ENCODE measurements at places on chromosomes 11 and 22.
A peak's percentile ranks its signal among the peaks of the same experiment; 100 is the strongest.

DNA sequence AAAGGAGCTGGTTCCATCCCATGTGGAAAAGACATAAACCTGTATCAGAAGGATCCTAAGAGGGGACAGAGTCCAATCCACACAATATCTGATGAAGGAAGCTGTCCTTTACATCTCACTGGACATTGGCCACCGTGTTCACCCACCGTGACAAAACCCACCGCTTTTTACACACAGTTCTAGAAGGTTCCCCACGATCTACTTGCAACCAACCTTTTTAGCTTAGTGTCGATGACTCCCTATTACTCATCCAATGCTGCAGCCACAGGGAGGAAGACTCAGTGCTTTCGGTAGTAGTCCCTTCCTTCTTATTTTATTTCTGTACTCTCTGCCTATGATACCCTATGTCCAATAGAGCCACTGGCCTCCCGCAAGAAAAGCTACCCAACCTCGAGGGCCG lies 65.4 kb downstream of the MAPK1 start:
- DNase-seq, result no peak

- DNase-seq, result no peak
Observed at GRCh38 chr11:112786196-112786595, 175.0 kb upstream of the NCAM1 start.

GRCh38 chr11:17991783-17992433 lies 20.9 kb downstream of the SERGEF start:
- DNase-seq, result peak; percentile 68

DNA sequence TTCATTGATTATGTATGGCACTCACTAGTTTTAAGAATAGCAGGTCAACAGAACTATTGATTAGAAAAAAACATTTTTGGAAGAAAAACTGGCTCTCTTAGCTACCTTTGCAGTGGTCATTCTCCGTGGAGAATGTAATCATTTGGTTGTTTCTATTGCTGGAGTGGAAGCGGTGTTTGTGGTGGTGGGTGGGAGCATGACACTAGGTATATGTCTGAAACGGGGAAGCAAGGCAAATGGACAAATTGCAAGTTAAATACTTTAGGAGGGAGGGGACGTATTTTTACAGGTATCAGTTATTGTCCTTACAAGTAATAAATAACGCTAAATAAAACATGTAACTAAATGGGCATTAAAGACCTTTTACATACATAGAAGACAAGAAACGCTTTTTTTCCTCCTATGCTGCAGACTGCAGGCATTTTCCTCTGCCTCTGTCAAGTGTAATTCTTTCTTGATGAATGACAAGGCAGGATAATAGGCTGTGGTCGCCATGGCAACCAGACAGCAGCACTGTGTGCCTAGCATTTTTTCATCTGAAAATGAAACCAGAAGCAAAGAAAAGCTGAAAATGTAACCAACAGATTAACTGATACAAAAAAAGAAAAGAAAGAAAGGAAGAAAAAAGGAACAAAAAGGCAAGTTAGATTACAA lies 46.2 kb downstream of the BLID start:
- no peak for DNase-seq

DNA sequence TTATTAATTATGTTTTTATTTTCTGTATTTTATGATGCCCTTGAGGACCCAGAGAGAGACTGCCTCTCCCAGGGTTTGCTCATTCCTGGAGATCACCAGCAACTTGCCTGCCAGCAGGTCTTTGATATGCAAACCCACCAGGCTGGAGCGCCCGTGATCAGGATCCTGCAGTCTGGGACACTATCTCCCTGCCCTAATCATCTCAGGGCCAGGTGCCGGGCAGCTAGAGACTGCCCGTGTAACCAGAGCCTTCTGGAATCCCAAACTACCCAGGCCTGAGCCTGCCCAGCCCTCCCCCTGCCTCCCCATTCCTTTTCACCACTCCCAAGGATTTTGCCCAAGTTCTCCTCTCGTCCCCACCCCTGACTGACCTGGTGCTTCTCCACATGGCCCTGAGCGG lies 52.2 kb upstream of the B3GAT1 start:
- DNase-seq, result no peak

GRCh38 chr22:38284042-38284402 lies 11.2 kb upstream of the TMEM184B start:
- no peak for DNase-seq

DNA sequence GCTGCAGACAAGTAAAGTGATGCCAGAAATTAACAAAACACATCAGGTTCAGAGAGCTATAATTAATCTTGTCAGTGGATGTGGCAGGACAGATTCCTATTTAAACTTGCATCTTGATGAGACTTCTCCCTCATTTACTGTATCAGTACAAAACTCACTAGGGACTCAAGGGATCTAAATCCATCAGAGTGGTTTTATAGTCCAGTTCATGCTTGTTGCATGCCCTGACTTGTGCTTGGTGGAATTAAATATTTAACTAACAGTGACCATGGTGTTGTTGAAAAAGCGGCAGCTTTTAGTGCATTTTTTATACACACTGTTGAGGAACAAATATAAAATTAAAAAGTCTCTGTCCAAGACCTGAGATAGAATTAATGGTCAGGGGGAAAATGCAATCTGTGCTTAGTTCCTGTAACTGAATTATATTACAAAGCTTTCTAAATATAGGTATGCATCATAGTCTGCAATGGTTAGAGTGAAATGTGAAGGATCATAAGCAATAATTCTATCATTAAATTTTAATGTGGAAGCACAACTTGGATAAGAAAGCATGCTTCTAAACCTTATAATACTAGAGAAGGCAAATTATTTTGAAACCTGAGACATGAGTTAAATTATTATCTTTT lies 1475.5 kb upstream of the TENM4 start:
- no peak for DNase-seq

DNA sequence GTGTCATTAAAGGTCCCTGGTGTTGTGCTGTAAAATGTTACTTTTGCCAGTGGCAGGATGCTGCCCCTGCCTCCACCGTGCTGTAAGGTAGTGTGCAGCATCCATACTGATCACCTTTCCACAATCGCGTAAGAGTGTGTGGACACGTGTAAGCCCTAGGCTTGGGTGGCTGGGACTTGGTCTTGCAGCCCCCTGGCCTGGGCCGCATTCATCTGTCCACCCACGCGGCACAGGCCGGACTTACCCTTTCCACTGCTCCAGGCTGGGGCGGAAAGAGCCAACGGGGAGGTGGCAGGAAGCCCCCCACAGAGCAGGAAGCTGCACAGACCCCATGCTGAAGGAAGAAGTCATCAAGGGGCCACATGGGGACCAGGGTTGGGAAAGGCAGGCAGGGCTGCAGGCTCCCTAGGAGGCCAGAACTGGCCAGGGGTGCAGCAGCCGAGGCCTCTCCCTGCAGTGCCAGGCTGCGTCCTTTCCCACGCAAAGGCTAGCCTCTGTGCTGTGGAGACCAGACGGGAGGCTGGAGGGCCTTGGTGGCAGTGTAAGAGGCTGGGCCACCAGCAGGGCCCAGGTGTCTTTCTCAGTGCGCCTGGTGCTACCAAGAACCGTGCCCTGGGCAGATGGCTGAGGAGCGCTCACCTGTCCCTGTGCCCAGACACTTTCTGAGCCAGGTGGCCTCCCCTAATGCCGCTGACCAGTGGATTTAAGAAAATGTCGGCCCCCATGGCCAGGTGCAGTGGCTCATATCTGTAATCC lies 11.7 kb upstream of the TMEM191C start:
- no peak for DNase-seq

DNA sequence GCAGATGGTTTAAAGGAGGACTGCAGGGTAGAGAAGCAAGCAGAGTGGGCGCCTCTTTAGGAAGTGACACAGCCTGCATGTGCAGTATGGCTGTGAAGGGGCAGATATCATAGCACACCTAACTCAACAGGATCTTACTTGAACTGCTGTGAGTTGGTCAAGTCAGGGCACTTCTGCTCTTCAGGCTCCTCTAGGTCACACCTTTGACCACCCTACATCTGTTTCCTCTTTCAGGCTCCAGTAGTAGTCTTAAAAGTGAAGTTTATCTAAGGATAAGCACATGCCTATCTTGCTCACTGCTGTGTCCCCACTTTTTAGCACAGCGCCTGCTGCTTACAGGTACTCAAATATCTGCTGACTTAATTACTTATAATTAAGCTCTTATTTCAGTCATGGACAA lies 6.5 kb downstream of the MRPL16 start:
- DNase-seq, result no peak

DNA sequence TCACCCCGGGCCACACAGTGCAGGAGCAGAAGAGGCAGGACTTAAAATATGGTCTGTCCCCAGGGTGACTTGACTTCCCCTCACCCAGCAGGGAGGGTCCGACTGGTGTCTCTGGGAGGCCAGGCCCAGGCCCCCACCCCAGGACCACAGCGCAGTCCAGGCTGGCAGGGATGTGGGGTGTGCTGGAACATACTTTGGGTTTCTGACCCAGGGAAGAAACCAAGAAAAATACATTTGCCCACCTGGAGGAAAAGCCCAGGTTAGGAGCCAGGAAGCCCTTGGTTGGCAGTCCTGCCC lies 5.2 kb downstream of the C1QTNF6 start:
- no peak for DNase-seq

DNA sequence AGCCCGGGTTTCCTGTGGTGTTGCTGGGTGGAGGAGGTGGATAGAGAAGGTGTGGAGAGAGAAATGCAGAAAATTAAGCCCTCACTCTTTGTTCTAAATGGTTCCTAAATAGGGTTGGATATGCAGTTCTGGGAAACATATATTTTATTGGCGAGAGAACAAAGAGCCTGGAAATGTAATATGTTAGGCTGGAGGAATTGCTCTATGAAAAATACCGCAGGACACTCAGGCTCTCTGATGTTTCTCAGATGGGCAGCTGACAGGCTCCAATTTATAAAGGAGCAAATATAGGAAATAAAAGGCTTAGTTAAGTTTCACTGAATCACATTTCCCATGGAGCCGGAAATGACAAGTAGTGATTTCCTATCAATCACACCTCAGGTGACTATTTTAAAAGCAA lies 428.0 kb downstream of the TMEM135 start:
- DNase-seq, result no peak

DNA sequence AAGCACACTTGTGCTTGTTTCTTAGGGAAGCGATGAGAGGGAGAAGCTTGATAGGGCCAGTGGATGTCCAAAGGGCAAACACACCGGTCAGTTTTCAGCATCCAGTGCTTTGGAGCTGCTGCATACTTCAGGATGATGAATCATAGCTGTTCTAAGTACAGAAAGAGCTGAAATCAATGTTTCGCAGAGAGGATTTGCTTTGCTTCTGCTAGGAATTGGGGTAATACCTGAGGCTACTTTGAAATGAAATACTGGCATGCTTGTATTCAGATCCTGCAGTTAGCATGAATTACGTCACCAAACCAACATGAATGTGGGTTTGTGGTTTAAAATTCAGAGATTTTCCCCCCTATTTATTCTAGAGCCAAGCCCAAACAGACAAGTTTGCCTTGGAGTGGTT lies 41.7 kb upstream of the SC5D start:
- DNase-seq, result no peak

- no peak for DNase-seq
Observed at GRCh38 chr11:42462558-42463310, 849.1 kb upstream of the API5 start.

DNA sequence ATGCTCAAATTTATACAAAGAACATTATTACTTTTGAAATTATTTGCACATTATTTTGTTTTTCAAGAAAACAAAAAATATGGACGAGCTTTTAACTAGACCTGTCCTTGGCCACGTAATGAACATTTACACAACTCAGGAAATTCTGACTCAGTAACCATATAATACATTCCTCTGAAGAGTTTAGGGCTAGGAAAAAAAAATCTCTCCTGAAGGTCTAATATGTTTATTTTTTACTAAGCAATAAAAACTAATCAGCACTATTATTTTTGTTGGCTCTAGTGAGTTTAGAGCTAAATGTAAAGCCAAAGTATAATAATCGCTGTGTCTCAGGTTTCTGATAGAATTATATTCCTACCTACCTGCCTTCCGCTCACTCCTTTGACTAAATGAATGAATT lies 187.5 kb downstream of the SWAP70 start:
- DNase-seq, result no peak

DNA sequence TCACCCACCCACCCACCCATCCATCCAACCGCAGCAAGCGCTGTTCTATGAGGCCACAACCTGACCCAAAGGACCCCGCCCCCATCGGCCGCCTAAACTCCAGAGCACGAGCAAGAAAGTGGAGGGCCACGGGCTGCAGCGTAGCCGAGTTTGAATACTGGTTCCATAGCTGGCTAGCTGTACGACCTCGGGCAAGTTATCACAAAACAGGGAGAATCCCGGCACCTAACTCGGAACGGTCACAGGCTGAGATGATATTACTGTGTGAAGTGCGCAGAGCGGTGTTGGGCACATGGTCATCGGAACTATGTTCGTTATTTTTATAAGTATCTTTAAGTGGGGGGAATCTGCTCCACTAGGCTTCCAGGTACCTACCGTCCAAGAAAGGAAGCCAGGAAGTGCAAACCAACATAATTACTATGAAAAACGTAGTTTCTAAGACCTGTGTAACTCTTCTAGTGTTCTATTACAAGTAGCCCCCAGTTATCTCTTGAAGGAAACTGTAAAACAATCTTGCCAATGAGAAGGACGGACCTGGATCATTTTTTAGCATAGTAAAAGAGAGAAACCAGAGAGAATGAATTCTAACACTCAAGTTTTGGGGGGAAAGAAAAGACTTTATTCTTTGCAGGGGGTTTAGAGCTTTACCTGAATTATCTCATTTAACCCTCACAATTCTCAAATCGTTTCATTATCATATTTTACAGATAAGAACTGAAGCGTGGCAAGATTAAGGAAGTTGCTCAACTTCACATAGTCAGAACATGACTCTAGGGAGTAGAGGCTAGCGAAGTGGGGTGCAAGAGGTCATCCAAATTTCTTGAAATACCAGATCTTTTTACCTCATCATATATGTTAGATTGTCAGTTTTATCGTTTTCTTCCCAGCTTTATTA lies 663 bp upstream of the BUD13 start:
- peak; percentile 29 for DNase-seq

- DNase-seq, result no peak
Observed at GRCh38 chr11:119529936-119530335, 107.0 kb upstream of the THY1 start.

DNA sequence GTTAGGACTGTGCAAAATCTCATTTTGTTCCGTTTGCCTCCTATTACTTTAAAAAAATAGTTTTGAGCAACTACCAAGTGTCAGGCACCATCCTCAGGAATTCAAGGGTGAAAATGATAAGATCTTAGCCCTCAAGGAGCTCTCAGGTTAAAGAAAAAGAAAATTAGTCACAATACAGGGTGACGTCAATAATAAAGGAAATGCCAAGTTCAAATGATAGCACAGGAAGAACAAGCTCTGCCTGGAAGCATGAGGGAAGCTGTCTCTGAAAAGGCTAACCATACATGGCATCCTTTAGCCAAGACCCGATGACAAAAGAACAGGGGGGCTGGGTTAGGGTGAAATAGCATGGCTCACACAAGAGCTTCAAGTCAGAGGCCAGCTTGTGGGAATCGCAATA lies 11.1 kb upstream of the MPZL2 start:
- DNase-seq, result no peak
